ENCODE measurements at places on chromosomes 11 and 22.

DNA sequence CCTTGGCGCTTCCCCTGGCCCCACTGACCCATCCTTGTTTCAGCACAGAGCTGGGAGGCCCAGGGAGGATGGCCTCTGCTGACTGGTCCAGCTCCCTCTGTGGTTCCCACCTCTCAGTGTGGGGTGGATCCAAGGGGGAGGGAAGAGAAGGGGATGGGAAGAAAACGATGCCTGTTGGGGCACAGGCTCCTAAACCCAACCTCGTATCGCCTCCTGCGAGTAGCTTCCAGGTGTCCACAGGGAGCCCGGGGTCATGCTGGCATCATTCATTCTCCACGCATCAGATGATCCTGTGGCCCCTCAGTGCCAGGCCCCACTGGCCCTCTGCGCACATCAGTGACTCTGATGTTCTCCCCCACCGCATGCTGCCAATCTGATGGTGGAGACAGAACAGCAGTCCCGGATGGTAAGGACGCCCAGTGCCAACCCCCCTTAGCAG is 5.1 kb downstream of the MYEOV start:
- no peak for DNase-seq

DNA sequence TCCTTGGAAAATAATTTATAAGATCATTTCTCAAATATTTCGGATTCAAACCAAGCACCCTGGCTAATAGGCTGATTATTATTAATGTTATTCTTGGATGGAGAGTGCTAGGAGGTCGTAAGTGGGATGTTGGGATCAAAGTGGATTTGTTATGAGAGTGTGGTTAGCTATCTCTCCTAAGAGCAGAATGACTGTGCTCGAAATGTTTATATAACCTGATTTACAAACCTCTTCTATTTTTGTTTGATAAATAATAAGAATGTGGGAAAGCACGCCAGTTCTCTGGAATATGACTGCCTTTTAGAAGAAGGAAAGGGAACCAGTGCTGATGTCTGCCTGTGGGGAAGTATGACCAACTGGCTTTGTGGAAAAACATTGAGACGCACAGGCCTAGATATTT is 527.5 kb downstream of the NTM start:
- DNase-seq = no peak

GRCh38 chr11:44443836-44444769 is 121.4 kb upstream of the CD82 start:
- DNase-seq = no peak

DNA sequence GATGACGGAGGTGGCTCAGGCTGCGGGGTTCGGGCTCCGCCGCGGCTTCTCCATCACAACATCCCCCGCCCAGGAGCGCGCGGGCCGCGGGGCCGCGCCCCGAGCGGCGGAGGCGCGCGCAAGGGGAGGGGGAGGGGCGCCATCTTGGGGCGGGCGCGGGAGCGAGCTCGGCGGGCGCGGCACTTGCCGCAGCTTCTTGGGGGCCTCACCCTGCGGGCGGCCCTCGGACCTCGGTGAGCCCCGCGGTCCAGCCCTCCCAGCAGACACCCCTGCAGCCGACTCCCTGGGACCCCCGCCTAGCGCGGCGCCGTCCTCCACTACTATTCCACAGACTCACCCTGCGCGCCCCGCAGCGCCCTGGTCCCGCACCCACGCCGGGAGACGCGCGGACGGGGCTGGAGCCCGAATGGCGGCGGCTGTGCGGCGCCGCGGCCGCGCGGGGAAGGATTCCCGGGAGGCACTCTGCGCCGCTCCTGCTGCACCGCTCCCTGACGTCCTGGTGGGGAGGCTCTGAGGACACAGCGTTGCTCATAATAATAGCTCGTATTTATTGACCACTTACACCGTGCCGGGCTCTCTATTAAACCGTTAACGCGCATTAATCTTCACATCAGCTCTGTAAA is at the start of gene APBB1:
Gene APBB1 (minus strand): TSS at position 86 of the 623 bp plus-strand sequence. CDS start 7,747 bp downstream, outside the sequence.
- DNase-seq = peak; percentile 66

- DNase-seq = no peak
Observed at GRCh38 chr11:29227811-29228210, 789.0 kb downstream of the KCNA4 start.

GRCh38 chr11:106088896-106089295 is 11.4 kb downstream of the AASDHPPT start:
- DNase-seq = no peak

DNA sequence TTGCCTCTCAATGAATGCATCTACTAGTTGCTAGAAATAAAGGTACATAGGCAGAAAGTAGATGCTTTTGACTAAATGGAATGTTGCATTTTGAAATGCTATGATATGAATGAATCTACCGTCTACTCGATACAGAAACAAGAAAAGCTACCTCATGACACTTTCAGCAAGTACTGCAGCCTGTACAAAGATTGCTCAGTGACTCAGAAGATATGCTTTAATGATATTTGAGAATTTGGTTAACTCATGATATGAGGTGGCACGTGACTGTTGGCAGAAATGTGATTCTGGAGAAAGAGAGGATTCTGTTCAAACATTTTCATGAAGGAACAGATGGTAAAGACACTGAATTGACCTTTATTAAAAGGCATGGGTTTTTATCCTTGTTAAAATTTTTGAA is 76.0 kb downstream of the HSD17B12 start:
- DNase-seq = no peak

GRCh38 chr11:5722622-5723021 is 13.6 kb upstream of the OR56B1 start:
- DNase-seq = no peak

DNA sequence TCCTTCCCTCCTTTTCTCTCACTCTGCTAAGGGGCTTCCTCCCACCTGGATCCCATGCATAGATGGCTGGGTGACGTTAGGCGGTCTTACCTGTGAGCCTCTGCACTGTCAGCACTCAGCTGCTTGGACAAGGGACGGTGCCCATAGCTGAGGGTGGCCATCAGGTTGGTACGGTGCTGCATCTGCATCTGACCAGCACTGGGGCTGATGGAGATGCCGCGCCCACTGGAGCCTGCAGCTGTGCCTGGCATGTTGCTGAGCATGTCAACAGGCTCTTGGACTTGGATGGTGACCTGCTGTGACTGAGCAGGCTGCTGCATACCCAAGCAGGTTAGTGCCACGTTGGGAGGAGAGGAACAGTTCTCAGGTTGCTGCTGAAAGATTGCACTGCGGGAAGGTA is 21.8 kb upstream of the APOA1 start:
- no peak for DNase-seq

DNA sequence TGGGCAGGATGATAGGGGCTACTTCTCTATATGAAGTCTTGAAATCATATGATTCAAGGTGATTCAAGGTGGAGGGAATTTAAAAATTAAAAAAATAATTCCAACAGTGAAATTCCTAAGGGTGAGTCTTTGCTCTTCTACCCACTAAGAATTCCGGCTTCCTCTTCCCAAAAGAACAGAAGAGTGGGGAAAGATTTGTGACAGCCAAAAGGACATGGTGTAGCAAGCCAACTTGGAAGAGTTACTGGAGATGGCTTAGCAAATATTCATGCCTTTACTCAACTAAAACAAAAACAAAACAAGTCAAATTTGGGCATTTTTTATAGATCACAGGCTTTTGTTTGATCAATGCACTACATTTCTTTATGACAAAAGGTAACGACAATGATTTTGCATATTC is 12.3 kb downstream of the ZBED5 start:
- DNase-seq = no peak

DNA sequence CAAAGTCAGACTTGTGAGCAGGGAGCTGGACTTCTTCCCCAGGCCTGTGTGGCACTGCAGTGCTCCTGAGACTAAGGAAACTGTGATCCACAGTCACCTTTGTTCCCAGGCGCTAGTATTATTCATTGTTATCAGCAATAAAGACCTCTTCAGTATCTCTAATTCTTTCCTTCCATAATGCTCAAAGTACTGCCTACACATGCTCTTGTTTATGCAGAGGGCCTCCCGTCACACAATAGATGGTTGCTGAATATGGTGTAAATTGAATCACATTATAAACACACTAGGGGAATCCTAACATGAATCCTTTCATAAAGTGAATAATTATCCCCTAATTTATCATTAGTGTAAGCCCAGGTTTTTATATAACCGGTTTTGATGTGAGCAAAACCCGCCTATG is 493.3 kb downstream of the BUD13 start:
- no peak for DNase-seq

DNA sequence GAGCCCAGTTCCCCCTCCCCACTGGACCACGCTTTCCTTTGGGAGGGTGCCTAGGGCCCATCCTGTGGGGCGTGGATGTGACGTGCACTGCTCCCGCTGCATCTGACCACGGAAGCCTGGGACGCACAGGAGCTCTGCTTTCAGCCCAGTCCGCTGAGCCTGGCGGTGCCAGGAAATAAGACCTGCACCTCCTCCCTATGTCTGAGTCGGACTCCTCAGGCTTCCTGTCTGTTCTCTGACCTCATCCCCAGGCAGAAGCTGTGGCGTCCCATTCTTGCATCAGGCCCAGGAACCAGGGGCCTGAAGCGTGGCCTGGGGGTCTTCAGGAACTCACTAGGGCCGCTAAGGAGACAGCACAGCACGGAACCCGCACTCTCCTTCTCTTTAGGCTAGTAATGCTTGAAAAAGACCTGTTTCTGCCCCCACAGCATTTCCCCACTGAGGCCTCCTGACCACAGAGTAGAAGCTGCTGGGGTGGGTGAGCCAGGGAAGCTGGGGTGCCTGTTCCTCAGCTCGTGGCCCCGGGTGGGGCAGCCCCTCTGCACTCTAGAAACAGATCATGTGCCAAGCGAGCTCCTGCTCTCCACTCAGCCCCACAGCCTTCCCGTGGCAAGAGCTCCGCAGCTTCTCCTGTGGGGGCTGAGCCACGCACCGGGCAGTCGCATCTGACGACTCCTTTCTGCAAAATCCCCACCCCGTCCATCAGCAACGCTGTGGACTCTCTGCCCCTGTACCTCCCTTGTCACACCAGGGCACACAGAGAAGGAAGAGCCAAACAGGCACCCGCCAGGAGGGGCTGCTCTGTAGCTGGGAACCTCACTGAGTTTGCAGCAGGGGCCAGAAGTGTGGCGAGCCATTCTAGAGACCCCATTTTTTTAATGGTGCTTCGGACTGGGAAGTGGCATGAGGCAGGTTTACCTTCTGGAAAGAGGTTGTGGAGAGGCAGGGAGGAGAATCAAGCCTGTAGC is 22.6 kb downstream of the MOV10L1 start:
- no peak for DNase-seq

- DNase-seq = no peak
Observed at GRCh38 chr11:93838967-93839366, 11.5 kb downstream of the VSTM5 start.

DNA sequence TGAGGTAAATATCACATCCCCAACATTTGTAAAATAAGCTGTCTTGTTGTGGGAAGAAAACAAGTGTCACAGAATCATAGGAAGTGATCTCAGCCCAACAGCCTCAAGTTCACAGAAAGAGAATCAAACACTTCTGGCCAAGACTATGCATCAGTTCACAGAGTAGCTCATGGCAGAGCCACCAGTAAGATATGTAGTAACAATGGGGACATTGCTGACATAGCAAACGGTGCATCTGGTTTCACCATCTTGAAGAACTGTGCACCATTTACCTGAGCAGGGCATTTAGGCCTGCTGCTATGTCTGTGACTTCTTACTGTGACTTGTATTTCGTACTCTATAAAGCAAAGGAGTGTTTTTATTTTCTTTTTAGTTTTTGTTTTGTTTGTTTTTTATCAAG is 585.3 kb upstream of the FAT3 start:
- DNase-seq = no peak

DNA sequence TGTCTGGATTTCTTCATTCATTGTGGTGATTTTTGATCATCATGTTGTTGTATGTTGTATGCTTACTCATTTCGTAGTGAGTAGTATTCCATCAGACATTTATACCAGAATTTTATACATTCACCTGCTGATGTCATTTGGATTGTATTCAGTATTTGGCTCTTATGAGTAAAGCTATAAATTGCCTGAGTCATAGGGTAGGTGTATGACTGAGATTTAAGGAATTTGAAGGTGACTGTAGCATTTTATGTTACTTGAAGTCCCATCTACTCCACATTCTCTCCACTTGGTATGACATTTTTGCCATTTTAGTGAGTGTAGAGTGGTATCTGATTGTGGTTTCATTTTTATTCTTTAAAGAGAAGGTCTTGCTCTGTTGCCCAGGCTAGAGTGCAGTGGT is 548.2 kb downstream of the TBC1D22A start:
- DNase-seq = no peak

DNA sequence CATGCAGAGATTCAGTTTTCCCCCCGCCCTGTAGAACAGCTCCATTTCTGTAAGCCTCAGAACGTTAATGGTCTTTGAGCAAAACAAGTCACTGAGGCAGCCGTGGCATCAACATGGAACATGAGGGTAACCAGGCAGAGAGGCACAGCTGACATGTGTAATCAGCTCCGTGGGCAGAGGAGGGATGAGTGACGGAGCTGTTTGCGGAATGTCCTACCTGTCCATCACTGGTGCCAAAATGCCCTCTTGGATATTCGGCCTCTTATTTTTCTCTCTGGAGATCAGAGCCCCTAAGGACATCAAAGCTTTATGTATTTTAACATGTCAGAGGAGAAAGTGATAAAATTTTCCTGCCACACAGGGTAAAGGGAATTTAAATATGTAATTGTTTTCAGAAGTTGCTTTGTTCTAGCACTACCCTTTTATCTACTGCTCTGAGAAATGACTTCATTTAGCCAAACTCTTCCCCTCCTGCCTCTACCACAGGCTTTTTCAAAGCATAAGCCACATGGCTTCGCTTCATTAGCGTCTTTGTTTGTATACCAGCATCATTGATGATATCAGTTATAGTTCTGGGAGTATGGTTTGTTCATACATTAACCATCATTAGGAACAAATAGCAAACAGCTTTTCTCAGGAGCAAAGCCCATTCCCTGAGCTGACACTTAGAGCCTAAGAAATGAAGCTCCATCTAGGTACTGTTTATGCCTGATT is 32.9 kb downstream of the C11orf71 start:
- DNase-seq = no peak

DNA sequence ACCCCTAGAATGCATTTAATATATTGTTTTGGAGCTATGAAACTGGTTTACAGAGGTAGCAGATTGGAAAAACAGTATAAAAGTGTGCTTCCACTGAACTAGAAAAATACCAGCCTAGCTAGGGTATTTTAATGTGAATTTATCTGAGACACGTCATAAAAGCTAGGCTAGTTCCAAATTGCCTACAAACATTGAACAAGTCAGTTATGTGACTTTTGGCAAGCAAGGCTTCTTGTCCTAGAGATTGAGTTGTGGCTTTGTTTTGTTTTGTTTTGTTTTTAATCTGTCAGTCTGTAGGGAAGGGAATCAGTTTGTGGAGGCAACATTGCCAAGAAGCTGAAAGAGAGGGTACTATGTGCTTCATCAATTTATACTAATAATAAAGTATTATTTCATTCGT is 24.2 kb downstream of the RTN3 start:
- DNase-seq = no peak

DNA sequence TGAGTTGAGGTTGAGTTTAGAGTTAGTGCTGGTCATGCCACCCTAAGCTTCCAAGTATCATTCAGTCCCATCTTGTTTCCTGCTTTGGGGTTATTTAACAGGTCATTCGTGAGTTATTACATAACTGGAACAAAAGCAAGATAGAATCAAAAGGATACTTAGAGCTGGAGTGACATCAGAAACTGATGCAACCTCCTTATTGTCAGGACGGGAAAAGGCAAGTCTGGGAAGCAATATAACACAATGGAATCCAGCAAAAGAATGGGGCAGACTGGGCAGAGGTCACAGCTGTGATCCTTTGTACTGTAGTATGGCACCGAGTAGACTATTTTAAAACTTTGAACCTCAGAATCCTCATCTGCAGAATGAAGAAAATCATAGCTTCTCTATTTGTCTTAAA is 4.4 kb upstream of the PRSS23 start:
- no peak for DNase-seq

- no peak for DNase-seq
Observed at GRCh38 chr11:111699579-111700156, 66.5 kb downstream of the PPP2R1B start.

GRCh38 chr11:67177399-67178281 is 58.6 kb downstream of the KDM2A start:
- no peak for DNase-seq

Measured in T follicular helper cell (primary cell).